ENCODE measurements at places on chromosomes 2 and 18. TPM values are rescaled to one million over a fixed set of nuclear protein-coding genes. Genes with fewer than 3 reads are reported as not detected.
A peak's percentile ranks its signal among the peaks of the same experiment; 100 is the strongest.

- H3K27me3 ChIP-seq, result no peaks in the 10 kb centered on the region
- no peak for DNase-seq
- no peaks in the 10 kb centered on the region for H3K36me3 ChIP-seq
- no peaks in the 10 kb centered on the region for H3K4me1 ChIP-seq
- no peak overlapping the region for H3K4me3 ChIP-seq
These were observed 81.8 kb upstream of the HPCAL1 start for GRCh38 chr2:10220902-10221391.

GRCh38 chr2:166042768-166043390, 84.9 kb downstream of the SCN1A start:
- DNase-seq, result no peak
- H3K27ac ChIP-seq, result no peak overlapping the region
- H3K36me3 ChIP-seq, result no peaks in the 10 kb centered on the region
- H3K4me1 ChIP-seq, result no peaks in the 10 kb centered on the region

- DNase-seq, result no peak
- H3K4me3 ChIP-seq, result no peak overlapping the region
These were observed 536.7 kb downstream of the RIT2 start for GRCh38 chr18:42578792-42579191.

Gene OTOF
- not detected for total RNA-seq

GRCh38 chr2:34656632-34657031, 1057.5 kb upstream of the FAM98A start:
- no peak for DNase-seq
- no peaks in the 10 kb centered on the region for H3K4me1 ChIP-seq
- H3K27ac ChIP-seq, result no peak overlapping the region
- no peak overlapping the region for H3K4me3 ChIP-seq
- no peaks in the 10 kb centered on the region for H3K27me3 ChIP-seq
- H3K36me3 ChIP-seq, result no peaks in the 10 kb centered on the region

GRCh38 chr18:6546229-6546628, 131.5 kb upstream of the L3MBTL4 start:
- no peaks in the 10 kb centered on the region for H3K4me1 ChIP-seq
- H3K36me3 ChIP-seq, result no peaks in the 10 kb centered on the region
- no peak overlapping the region for H3K4me3 ChIP-seq

GRCh38 chr2:217227794-217228193, 367.9 kb upstream of the TNP1 start:
- H3K4me1 ChIP-seq, result no peaks in the 10 kb centered on the region
- peaks cover 28% of the 10 kb centered on the region for H3K27me3 ChIP-seq
- H3K27ac ChIP-seq, result no peak overlapping the region
- DNase-seq, result no peak

DNA sequence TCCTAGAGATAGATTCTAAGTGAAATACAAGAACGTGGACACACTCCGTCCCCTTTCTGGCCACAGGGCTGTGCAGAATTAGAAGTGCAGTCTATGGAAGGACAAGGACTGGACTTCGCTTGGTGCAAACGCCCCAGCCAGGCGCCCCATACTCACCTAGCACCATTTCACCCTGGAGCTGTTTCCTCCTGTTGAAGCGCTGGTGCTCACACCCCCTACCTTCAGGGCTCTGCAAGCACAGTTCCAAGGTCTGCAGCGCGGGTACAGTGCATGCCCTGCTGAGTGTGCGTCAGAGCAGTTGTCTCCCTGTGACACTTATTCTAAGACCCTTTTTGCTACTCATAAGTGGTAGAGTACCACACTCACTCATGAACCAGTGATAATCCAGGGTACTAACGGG, 3.0 kb downstream of the HPCAL1 start:
- H3K4me3 ChIP-seq, result no peak overlapping the region
- H3K27me3 ChIP-seq, result peaks cover 45% of the 10 kb centered on the region
- DNase-seq, result no peak
- H3K36me3 ChIP-seq, result no peaks in the 10 kb centered on the region
- no peak overlapping the region for H3K27ac ChIP-seq

DNA sequence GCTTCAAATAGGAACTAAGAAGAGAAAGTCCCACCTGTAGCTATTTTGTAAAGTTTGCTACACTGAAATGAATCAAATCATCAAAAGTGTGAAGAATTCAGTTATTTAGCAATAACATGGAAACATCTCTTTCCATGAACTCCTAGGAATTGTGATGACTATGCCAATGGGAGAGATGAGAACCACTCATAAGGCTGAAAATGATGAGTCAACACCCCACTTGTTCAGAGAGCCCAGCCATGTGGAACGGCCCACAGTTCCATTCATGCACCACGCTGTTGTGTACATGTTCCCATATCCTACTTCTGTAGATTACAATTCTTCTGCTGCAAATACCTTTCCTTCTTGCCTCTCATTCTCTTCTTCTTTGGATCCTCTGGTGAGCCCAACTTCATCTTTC, 645.5 kb upstream of the ID2 start:
- no peak overlapping the region for H3K4me3 ChIP-seq
- H3K36me3 ChIP-seq, result no peaks in the 10 kb centered on the region
- H3K27me3 ChIP-seq, result no peaks in the 10 kb centered on the region
- no peak for DNase-seq
- no peaks in the 10 kb centered on the region for H3K4me1 ChIP-seq

DNA sequence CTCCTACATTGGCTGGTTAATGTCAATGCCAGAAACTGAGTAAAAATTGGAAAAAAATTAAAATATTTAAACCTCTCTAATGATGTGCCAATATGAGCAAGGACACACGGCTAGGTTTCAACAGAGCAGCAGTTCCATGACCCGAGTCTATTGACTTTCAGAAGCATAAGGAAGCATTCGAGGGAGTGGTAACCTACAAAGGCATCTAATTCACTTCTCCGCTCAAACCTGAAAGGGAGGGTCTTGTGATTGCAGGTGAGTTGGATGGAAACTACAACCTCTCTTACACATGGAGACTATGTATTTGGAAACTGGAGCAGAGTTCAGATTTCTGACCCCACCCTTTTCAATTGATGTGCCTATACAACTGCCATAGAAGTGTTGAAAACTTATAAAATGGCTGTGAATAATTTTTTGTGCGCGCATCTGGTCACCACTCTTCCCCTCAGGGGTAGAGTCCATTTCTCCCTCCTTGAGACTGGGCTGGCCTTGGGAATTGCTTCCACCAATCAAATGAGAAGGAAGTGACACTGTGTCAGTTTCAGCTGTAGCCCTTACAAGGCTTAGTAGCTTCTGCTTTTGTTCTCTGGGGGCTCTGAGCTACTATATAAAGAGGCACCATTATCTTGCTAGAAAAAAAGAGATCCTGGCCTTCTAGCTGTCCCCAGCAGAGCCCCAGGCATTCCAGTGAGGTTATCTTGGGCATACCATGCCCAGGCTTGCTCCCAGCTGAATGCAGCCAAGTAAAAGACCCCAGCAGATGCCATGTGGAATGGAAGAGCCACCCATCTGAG, 278.0 kb downstream of the EPHA4 start:
- DNase-seq, result no peak
- H3K27me3 ChIP-seq, result no peaks in the 10 kb centered on the region
- H3K4me3 ChIP-seq, result no peak overlapping the region
- no peaks in the 10 kb centered on the region for H3K36me3 ChIP-seq

DNA sequence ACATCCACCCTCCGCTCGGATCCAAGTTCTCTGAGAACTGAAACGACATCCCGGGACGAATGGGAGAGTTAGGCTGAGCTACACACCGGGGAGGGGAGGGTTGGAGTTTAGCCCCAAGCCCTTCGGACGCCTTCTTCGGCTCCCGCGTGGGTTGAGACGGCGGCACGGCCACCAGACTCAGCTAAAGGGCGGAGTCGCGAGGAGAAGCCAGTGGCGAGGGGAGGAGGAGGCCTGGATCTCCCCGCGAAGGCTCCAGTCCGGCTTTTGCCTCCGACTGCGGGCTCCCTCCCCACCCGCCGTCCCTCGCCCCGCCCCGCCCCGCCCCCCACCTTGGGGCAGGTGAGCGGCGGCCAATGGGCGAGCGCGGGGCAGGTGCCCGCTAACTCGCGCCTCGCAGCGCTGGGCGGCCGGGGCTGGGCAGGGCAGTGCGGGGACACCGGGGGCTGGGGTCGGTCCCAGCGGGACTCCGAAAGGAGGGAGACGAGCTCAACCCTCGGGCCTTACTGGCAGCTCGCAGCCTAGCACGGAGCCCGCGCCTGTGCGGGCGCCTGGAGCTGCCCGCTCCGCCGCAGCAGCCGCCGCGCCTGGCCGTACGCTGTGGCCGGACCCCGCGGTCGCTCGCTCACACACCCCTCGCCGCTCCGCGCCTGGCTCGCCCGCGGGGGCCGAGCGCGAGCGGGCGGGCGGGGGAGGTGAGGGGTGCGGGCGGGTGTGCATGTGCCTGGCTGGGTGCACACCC, at the start of gene EMX1:
Gene EMX1, plus strand, starts transcription at position 382 of the 739 bp plus-strand sequence. Its CDS starts 334 bp downstream, at position 716.
- no peak within 1 kb of the TSS for H3K27ac ChIP-seq
- peak; percentile 65 for DNase-seq
- H3K4me1 ChIP-seq, result no peaks in the 10 kb centered on the region
- peaks cover 100% of the 10 kb centered on the region for H3K27me3 ChIP-seq

Gene CABYR
- total RNA-seq, result 0.99 TPM

DNA sequence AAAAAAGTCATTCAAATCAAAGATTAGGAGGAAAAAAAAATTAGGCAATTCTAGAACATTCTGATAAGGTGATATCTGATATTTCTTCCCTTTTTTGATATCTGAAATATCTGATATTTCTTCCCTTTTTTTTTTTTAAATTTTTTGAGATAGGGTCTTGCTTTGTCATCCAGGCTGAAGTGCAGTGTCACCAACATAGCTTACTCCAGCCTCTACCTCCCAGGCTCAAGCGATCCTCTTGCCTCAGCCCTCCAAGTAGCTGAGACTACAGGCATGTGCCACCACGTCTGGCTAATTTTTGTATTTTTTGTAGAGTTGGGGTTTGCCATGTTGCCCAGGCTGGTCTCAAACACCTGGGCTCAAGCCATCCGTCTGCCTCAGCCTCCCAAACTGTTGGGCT, 33.9 kb downstream of the MEX3C start:
- no peaks in the 10 kb centered on the region for H3K4me1 ChIP-seq
- H3K36me3 ChIP-seq, result no peaks in the 10 kb centered on the region
- H3K27ac ChIP-seq, result no peak overlapping the region
- no peak for DNase-seq
- H3K27me3 ChIP-seq, result no peaks in the 10 kb centered on the region
- no peak overlapping the region for H3K4me3 ChIP-seq

DNA sequence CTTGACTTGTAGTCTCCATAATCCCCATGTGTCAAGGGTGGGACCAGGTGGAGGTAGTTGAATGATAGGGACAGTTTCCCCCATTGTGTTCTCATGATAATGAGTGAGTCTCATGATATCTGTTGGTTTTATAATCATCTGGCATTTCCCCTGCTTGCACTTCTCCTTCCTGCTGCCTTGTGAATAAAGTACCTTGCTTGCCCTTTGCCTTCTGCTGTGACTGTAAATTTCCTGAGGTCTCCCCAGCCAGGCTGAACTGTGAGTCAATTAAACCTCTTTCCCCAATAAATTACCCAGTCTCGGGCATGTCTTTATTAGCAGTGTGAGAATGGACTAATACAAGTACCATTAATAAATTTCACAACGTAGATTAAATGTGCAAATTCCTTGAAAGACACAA, 102.3 kb upstream of the EPB41L5 start:
- DNase-seq, result no peak
- H3K27ac ChIP-seq, result no peak overlapping the region
- no peaks in the 10 kb centered on the region for H3K27me3 ChIP-seq
- peaks cover 7% of the 10 kb centered on the region for H3K36me3 ChIP-seq
- no peaks in the 10 kb centered on the region for H3K4me1 ChIP-seq

DNA sequence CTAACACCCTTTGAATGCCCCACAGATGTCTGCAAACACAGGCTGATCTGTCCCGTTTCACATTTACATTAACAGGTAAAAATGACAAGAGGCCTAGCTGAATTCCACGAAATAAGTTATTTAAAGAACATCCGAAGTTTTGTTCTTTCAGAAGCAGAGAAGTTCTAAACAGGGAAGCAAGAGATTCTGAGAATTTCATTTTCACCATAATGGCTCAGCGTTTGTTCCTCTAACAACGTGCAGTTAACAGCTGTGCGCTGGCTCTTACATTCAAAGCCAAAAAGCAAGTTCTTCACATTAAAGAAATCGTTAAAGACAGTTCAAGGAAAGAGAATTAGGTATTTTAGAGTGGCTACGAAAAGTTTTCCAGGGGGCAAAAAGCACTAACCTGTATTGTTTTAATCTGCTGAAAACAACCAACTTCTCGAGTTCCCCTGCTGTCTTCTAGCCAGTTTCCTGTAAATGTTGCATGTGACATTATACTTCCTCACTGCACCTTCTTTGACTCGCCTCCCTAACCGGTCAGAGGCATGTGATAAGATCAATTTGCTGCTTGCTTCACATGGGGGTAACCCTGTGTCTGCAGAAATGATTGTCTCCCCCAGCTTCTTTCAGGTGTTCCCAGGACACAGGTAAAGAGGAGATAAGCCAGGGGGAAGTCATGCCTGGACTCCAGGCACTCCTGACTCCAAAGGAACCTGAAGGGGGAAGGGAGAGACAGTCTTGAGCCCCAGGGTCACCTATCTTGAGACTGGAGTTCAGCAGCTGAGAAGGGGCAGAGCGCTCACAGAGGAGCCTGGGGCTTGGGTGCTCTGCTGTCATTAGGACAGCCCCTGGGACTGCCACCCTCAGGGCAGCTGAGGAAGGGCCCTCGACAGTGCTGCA, 36.8 kb upstream of the WIPF1 start:
- no peaks in the 10 kb centered on the region for H3K36me3 ChIP-seq
- no peak overlapping the region for H3K4me3 ChIP-seq
- DNase-seq, result no peak
- H3K27me3 ChIP-seq, result no peaks in the 10 kb centered on the region
- H3K27ac ChIP-seq, result peak overlapping the region; percentile 26
- peaks cover 7% of the 10 kb centered on the region for H3K4me1 ChIP-seq

- H3K36me3 ChIP-seq, result no peaks in the 10 kb centered on the region
- H3K4me1 ChIP-seq, result no peaks in the 10 kb centered on the region
- no peak for DNase-seq
- H3K27me3 ChIP-seq, result no peaks in the 10 kb centered on the region
These were observed 17.1 kb downstream of the RAMP1 start for GRCh38 chr2:237876532-237876931.

GRCh38 chr18:75105551-75106254, 103.2 kb downstream of the PTGR3 start:
- no peak overlapping the region for H3K4me3 ChIP-seq
- no peaks in the 10 kb centered on the region for H3K27me3 ChIP-seq
- H3K27ac ChIP-seq, result no peak overlapping the region
- no peaks in the 10 kb centered on the region for H3K36me3 ChIP-seq
- H3K4me1 ChIP-seq, result no peaks in the 10 kb centered on the region

- H3K36me3 ChIP-seq, result no peaks in the 10 kb centered on the region
- H3K4me1 ChIP-seq, result peaks cover 4% of the 10 kb centered on the region
These were observed 16.1 kb downstream of the TGIF1 start for GRCh38 chr18:3466045-3466444.

- H3K27me3 ChIP-seq, result no peaks in the 10 kb centered on the region
- no peaks in the 10 kb centered on the region for H3K36me3 ChIP-seq
- no peak overlapping the region for H3K4me3 ChIP-seq
- H3K4me1 ChIP-seq, result no peaks in the 10 kb centered on the region
- no peak overlapping the region for H3K27ac ChIP-seq
These were observed 51.8 kb downstream of the CTIF start for GRCh38 chr18:48590678-48591077.

- no peak overlapping the region for H3K4me3 ChIP-seq
- peak; percentile 72 for DNase-seq
- no peaks in the 10 kb centered on the region for H3K27me3 ChIP-seq
- peak overlapping the region; percentile 39 for H3K27ac ChIP-seq
- peaks cover 8% of the 10 kb centered on the region for H3K4me1 ChIP-seq
These were observed 1.9 kb upstream of the ESPNL start for GRCh38 chr2:238097988-238098871.

Gene EHD3
- 17.6 TPM for total RNA-seq
